ENCODE measurements at places on chromosomes 2 and 18.
A peak's percentile ranks its signal among the peaks of the same experiment; 100 is the strongest.

DNA sequence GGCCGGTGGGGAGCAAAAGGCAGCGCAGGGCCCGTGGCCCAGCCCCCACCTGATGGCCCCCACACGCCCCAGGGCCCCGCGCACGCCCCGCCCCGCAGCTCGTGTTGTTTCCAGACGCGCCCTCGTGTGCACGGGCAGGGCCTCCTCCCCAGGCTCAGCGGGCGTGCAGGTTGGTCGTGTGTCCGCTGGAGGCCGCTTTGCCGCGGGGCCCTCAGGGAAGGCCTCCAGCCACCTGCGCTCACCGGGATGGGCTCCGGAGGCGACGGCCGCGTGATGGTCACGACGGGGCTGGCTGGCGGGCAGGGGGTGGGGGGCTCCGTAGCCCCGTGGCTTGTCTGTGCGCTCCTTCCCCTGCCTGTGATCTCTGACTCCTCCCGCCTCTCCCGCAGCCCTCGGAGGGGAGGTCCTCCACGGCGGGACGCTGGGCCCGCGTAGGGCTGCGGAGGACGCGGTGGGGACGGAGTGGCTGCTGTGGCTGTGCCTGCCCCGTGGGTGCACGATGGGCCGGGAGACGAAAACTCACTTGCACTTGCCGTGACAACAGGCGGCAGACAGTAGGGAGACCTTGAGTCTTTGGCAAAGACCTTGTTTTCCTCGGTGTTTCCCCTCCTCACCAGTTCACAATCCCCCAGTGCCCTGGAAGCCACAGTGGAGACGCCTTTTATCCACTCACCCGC, 67.1 kb downstream of the RTP5 start:
- no peak for DNase-seq

DNA sequence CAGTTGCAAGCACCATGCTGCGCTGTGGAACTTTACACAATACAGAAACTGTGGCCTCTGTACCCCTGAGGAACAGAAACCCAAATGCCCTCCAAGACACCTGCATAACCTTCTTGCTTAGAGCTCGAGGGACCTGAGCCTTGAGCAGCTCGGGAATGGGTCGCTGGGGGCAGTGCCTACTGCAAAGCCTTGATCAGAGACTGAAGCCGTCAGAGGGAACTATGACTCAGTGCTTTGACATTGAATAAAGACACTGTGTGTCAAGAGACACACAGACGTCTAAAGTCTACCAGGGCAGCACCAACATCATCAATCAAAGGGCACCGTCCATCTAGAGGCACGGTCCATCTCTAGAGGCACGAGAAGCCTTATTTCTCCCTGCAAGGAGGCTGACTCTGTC, 30.6 kb downstream of the GPR45 start:
- DNase-seq: no peak

DNA sequence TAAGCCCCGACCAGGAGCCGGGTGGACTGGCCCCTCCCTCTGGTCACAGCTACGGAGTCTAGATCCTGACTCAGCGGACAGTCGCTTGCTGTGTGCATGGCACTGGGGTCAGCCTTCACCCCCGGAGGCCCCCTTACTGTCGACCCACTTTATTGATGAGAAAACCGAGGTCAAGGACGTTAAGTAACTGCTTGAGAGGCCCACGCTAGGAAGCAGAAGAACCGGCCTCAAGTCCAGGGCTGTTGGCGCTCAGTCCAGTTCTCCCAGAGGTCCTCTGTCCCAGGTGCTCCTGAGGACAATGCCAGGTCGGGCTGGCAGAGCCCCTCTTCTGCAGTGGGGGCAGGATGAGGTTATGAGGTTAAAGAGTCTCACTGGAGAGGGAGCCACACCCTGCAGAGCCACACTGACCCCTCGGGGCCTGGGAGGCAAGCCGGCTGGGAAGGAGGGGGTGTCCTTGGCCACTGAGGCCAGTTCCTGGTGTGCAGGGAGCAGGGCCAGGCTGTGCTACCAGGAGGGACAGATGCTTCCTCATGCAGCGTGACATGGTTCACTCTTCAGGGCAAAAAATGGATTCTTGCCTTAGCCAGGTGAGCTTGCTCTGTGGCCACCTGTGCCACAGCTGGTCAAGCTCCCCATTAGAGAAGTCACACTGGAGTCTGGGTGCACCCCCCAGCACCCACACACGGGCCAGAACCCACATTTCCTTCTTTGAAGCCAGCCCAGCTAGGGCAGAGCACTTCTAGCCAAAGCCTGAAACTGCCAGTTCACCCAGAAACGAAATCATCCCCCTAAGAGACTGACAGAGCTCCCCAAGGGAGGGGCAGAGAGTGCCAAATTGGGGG, 47.3 kb upstream of the HPCAL1 start:
- DNase-seq: no peak

DNA sequence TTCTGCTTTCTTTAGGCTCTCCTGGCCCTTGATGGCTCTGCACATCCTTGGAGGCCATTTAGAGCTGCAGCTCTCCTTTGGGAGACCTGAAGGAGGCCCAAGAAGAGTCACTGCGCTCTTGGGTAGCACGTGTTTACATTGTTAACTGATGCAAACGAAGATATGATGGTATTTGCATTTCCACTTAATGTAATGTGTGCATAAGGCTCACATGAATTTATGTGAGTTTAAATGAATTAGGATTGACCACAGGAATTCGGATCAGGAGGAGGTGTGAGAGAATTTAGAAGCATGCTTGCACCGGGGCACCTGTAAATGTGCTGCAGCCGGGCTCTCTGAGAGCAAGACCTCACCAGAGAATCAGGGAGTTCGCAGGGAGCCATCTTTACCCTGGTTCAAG, 7.5 kb downstream of the SH3RF3 start:
- no peak for DNase-seq

GRCh38 chr18:12377556-12378197, 650 bp upstream of the AFG3L2 start:
- DNase-seq: no peak

DNA sequence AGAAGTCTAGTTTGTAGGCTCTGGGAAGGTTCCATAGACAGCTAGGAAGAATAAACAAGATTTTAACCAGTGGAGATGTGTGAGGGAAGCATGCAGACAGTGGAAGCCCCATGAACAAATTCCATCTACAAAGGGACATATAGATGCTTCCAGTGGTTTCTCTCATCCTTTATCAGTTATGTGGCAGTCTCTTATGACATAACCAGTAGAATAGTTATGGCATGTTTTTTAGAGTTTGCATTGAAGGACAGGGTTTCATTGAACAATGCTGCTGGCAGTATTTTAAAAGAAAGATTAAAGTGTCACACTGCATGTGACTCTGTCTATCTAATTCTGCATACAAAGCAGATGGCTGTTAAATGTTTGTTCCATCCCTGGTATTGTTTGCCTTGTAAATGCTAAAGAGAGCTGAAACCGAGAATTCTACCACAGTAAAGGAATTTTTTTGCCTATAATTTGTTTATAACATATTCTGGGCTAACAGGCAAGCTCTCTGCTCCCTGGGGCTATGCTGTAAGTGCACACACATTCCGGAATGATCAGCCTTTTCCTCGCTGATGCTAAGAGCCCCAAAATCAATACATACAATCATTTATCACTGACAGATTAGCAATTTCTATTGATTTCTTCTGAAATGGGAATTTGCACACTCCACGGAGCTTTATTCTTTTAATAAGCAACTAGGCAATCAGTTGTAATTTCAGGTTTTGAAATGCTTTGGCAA, 76.8 kb upstream of the PELI1 start:
- DNase-seq: no peak

- DNase-seq: no peak
Measured at GRCh38 chr2:231228223-231228622, 29.8 kb downstream of the ARMC9 start.

- DNase-seq: no peak
Measured at GRCh38 chr18:13268158-13269012, 49.8 kb downstream of the LDLRAD4 start.

GRCh38 chr2:57892920-57893319, 153.7 kb upstream of the VRK2 start:
- DNase-seq: peak; percentile 79

GRCh38 chr2:217413193-217413592, 553.3 kb upstream of the TNP1 start:
- DNase-seq: peak; percentile 40

- no peak for DNase-seq
Measured at GRCh38 chr2:145749556-145749955, 1229.6 kb upstream of the ZEB2 start.

All from inflammatory macrophage treated with lipopolysaccharide for 1 hour (primary cell).